Naive B cell (primary cell): ENCODE measurements at places on chromosomes 12 and 14. TPM values are rescaled to one million over a fixed set of nuclear protein-coding genes. Genes with fewer than 3 reads are reported as not detected.

- no peak for DNase-seq
These were observed 5.0 kb downstream of the CCND2 start for GRCh38 chr12:4278329-4279197.

Gene IL26
- polyA plus RNA-seq, result not detected

DNA sequence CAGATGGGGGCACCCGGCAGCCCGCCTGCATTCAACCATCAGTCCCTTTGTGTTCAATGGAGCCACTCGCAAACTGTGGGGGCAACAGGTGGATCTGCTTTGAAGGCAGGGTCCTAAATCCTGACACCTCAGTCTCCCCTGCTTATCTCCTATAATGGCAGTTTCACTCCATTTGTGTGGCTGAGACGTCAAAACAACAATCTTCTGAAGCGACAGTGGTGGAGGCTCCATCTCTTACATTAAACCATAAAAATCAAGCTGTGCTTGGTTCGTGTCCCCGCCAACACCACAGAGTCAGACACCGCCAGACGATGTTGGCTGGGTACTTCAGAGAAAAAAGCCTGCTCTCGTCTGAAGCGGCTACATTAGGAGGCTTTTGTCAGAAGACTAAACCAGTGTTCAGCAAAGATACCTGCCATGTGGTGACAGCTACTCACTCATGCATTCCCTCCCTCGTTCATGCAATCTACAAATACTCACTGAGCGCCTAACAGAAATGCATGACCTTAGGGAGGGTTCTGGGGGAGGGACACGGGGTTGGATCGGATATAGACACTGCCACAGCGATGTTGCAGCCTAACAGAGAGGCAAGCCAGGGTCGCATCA, 253.9 kb downstream of the FOXN3 start:
- DNase-seq, result no peak

Gene LRRIQ1
- not detected for polyA plus RNA-seq

Gene SLC2A14
- polyA plus RNA-seq, result not detected

Gene KRT2
- not detected for polyA plus RNA-seq

Gene HNF1A
- polyA plus RNA-seq, result not detected

GRCh38 chr12:119686776-119687175, 18.8 kb downstream of the PRKAB1 start:
- DNase-seq, result no peak

- no peak for DNase-seq
These were observed 117.0 kb upstream of the RPH3A start for GRCh38 chr12:112674539-112674938.

DNA sequence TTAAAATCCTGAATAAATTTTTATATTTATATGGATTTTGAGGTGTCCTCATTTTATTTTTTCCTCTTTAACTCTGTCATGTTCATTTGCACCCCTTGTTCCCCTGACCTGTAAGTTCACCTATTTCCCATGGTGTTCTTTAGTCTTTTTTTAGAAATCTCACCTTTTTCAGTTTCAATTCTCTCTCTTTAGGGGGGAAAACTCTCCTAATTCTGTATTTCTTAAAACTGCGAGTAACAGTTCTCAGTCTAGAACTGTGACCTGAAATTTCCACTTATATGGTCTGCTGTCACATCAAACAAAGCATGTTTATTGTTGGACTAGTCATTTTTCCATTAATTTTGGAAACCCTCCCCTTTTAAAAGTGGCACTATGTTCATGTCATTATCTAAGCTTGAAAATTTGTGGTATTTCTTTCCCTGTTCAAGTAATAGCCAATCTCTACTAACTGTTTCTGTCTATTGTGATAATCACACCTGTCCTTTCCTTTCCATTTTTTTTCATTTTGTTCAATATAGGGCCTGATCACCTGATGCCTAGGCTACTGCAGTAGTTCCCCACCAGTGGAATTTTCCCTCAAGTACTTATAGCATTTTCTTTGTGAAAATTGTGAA, 14.0 kb upstream of the FBXO33 start:
- no peak for DNase-seq
